ENCODE measurements at places on chromosomes 5 and 9. TPM values are rescaled to one million over a fixed set of nuclear protein-coding genes. Genes with fewer than 3 reads are reported as not detected.
A peak's percentile ranks its signal among the peaks of the same experiment; 100 is the strongest.

Gene PDE6A
- 2.7 TPM for total RNA-seq

GRCh38 chr9:89179895-89180734, 1.5 kb upstream of the SHC3 start:
- DNase-seq, result peak; percentile 91

DNA sequence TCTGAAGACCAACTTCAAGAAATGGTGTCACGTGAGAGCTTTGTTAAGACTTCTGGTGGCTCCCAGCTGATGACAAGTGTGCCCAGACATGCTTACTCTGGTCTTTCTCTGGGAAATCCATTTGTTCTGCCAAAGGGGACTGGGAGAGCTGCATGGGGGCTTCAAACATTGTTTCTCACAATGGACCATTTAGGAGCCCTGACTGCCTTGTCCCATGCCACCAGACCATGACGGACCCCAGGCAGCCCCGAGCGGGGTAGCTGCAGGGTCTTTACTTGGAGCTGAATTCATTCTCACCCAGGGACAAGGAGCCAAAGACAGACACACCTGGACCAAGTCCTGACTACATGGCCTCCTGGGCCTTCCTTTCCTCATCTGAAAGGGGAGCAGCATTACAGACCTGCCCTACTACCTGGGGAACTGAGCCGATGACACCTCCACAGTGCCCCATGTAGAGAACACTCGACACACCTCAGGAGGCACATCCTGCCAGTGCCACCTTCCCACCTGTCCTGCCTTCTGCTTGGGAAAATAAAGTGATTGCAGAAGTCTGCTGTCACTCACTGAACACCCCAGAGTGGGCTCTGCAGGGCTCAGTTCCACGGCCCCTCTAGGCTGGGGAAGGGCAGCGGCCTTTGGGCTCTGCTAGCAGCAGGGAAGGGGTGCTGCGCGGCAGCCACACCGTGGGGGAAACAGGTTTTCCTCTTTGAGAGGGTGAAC, 169.0 kb downstream of the DAB2IP start:
- DNase-seq, result no peak

DNA sequence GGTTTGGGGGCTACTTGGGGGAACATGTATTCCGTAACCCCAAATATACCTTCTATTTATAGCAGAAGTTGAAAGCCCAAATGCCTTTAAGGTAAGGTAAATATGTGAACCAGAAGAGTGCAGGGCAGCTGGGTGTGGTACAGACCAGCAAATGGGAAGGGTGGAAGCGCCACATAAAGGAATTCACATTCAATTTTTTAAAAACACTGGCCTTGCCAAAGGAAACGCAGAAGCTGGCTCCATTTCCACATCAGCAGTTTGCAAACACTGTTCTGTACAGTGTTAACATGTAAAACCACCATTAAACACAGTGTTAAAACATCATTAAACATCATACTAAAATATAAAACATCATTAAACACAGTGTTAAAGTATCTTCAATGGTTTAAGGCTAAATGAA, 3.5 kb upstream of the BHMT start:
- DNase-seq, result no peak

DNA sequence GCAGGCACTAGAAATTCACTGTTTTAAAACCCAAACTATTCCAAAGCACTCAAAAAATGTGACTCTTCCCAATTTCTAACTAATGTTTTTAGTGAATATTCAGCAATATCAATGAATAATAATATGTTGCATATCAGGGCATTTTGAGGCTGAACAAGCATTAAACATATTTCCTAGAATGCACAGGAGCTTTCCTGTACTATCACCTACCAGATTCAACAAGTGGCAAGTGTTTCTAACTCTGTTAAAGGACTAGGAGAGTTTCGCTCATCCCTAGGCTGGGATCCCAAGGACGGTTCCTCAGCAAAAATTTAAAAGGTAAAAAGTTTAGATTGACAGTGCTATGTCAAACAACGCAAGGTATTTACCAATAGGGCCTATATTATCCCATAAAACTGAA, 21.0 kb downstream of the GNE start:
- DNase-seq, result no peak

DNA sequence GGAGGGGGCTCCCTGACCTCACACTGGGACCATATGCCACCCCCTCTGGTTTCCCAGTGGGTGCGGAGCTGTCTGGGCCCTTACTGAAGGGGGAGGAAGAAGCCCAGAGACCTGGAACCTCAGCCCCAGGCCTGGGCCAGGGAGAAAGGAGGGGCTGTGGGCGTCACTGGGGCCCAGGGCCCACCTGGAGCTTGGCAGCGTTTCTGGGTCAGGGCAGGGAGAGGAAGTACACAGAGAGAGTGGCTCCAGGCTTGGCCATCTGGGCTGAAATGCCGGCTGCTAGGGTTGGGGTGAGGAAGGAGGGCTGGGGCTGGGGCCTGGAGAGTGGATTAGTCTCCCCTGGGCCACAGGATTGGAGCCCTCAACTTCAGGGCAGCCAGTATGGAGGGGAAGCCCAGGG, 6.4 kb upstream of the DAB2IP start:
- no peak for DNase-seq

GRCh38 chr9:26210338-26210851, 532.2 kb upstream of the TUSC1 start:
- no peak for DNase-seq

- no peak for DNase-seq
Observed at GRCh38 chr9:6942406-6942805, 184.6 kb downstream of the KDM4C start.

All from colonic mucosa (tissue), 4 donors.